T-helper 22 cell (primary cell): ENCODE measurements at places on chromosomes 6 and 20.

GRCh38 chr6:44800171-44800783 lies 412.8 kb downstream of the CDC5L start:
- no peak for DNase-seq

DNA sequence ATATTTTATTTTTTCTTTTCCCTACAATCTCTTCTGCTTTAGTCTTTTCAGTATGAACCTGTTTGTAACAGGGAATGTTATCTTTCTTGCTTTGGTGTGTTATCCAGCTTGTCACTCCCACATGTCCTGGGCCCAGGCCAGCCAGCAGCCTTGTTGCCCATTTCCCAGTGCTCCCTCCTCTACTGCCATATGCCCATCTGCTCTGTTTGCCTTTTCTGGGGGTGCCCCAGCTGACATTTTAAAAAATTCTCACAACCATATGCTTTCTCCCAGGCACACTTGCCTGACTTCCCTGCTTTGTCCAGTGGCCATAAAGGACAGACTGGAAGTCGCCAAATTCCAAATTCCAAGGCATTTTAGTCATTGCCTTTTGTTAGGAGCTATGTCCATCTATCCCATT lies 23.6 kb upstream of the LMBRD1 start:
- no peak for DNase-seq

DNA sequence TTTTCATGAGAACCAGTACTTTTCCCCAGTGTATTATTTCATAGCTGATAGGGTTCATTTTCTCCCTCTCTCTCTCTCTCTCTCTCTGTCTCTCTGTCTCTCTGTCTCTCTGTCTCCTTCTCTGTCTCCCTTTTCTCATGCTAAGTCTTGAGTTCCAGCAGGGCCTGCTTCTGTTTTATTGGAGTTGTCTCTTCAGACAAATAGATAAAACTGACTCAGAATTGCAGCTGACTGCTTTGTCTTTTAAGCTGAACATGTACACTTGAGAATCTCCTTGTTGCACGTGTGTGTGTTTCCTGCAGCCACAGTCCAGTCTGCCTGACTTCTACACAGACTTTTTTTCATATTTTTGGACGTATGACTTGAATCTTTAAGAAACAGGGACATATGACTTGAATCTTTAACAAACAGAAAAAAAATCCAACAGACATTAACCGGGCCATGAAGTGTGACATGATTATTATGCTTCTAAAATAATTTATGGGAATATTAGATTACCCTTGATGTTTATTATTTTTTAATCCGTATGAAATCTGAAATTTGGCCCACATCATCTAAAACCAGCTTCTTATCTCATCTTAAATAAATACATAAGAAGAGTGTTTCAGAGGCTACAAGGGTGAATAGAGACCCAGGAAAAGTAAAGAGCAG lies 71.5 kb downstream of the JAG1 start:
- no peak for DNase-seq

DNA sequence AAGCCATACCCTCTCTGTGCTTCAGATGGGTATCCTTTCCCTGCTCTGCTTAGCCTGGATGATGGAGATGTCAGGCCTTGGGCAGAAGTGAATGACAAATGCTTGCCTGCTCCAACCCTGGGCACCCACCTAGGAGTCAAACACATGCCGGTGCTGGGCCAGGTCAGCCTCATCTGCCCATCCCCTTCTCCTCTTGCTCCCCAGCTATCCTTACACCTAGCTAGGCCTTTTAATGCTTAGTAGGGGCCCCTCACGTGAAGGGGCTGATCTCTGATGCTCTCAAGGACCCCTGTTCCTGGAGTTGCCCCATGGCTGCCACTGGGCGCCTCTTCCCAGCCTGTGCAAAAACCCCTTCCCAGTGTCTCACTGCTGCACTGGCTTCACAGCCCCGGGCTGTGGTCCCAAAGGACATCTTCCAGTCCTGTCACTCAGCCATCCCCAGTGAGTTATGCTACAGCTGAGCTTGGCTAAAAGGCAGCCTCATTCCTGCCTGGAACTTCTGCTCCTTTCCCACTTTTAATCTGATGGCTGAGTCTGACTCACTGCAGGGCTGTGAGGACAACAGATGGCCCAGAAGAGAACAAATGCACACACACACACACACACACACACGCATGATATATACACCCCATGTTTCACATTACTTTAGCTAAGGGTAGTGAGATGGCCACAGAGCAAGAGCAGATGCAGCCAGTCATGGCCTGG lies 12.8 kb upstream of the SDCBP2 start:
- no peak for DNase-seq

GRCh38 chr20:62104791-62105345 lies 17.4 kb upstream of the LSM14B start:
- DNase-seq, result no peak
